ENCODE measurements at places on chromosomes 2 and 18.

DNA sequence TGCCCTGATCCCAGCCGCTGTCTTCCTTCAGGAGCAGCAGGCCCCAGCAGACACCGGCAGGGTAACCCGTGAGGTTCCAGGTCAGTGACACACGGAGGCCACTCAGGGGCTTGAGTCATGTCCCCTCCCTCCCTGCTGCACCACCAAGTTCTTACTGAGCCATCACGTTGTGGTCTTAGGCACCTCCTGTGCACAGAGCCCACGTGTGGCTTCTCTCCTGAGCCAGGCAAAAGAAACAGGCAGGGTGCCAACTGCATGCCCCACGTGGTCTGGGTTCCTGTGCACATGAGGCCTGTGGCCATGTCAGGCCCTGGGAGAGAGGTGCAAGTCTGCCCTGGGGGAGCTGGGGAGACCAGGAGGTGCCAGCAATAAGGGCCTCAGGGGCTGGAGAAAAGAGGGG lies 264.8 kb downstream of the KLHL29 start:
- peak; percentile 2 for DNase-seq

GRCh38 chr2:106020821-106021661 lies 173.1 kb downstream of the UXS1 start:
- no peak for DNase-seq

DNA sequence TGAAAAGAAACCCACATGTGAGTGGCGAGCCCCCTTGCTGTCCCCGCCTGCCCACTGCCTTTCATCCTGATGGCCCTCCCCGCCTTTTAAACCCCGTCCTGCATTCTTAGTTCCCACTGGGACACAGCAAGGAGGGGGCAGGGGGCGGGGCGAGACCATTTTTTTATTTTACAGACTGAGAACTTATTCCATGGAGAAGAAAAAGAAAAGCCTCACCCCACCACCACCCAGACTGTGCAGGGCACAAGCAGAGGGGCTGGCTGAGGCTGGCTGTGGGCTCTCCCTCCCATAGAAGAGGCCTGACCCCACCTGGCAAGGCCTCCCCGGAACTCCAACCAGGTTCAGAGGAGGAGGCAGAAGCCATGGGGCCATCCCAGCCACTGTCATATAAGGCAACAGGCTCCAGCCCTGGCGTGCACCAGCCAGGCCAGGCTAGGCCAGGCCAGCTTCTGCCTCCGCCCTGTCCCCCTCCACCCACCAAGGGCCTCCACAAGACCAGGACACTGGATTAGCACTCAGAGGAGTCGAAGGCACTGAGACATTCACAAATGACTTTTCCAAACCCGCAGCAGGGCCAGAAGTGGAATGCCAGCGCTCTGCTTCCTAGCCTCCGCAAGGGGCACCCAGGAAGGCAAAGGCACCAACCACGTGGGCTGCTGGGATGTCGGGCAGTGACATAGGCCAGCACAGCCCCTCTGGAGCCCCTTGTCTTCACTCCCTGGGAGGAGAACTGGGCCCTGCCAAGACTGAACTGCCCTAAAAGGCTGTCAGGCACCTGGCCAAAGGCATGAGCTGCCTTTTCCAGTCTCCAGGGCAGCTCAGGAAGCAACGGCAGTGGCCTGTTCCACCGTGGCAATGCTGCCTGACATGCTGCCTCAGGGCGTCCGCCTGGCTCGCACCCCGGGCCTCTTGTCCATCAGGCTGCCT lies 37.5 kb upstream of the SEMA4C start:
- DNase-seq, result peak; percentile 66

- no peak for DNase-seq
These were observed 16.3 kb upstream of the LYG1 start for GRCh38 chr2:99317161-99317872.

GRCh38 chr2:2830576-2830975 lies 499.5 kb upstream of the MYT1L start:
- DNase-seq, result no peak

- DNase-seq, result no peak
These were observed 35.7 kb downstream of the MYO3B start for GRCh38 chr2:170213651-170214050.

GRCh38 chr2:198483051-198483450 lies 678.7 kb downstream of the PLCL1 start:
- DNase-seq, result no peak

DNA sequence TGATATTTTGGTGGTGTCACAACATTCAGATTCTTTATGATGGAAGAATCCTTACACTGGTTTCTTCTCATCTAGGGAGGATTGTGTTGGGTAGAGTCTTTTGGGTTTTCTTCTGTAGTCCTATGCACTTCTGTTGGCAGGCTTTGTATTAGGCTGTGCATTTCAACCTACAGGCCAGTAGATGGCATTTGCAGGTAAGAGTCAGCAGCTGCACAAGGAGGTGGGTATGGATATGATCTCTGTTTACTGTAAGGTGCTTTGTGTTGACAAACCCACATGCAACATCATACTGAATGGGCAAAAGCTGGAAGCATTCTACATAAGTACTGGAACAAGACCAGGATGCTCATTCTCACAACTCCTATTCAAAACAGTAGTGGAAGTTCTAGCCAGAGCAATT lies 656.8 kb downstream of the METTL4 start:
- no peak for DNase-seq
